ENCODE measurements at places on chromosomes 1 and 21.

DNA sequence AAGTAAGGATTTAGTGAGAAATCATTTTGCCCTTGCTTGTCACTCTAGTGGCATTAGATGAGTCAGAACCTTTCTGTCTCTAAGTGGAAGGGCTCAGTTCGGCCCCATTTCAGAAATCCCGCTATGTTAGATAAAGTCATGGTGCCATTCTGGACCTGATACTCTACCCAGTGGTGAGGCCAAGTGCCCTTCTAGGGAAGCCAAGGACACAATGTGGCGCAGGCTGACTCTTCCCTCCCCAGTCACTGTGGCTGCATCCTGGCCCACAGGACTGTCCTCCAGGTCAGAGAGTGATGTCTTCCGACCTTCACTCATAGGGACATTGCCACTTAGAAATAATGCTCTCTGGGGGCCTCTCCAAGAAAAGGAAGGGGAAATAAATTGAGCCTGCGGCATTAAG, 48.3 kb upstream of the MTR start:
- DNase-seq: no peak

DNA sequence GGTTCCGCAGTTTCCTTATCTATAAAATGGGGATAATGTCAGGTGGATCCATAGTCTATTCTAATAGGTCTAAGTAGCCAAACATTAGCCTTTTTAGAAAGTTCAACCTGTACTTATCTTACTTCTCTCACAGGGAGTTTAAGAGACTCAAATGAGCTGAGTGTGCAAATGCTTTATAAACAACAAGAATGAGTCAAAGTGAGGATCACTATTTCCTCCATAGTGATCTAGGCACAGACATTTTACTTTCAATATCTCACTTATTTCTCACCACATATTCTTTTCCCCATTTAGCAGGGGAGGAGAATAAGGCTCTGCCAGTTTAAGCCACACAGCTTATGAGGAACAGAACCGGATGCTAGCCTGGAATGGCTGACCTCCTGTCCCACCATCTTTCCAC, 92.1 kb upstream of the LMO4 start:
- no peak for DNase-seq

- peak; percentile 54 for DNase-seq
Measured at GRCh38 chr1:117061986-117062415, 1.9 kb downstream of the TTF2 start.

DNA sequence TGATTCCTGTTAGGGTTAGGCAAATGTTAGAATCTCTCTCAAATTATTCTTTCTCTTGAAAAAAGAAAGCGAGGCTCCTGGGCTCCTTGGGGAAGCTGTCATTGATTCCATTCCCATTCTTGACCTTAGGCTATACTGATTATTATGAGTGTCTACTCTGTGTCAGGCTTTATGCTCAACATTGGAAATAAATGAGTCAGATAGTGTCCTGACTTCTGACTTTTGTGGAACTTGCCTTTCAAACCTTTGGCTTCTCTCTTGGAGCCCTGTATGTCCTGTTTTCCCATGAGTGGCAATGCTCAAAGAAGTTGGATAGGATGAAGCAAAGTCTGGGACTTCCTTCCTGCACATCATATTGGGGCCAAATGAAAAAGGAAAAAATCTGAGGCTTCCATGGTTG, 11.6 kb downstream of the AGO1 start:
- DNase-seq: no peak

DNA sequence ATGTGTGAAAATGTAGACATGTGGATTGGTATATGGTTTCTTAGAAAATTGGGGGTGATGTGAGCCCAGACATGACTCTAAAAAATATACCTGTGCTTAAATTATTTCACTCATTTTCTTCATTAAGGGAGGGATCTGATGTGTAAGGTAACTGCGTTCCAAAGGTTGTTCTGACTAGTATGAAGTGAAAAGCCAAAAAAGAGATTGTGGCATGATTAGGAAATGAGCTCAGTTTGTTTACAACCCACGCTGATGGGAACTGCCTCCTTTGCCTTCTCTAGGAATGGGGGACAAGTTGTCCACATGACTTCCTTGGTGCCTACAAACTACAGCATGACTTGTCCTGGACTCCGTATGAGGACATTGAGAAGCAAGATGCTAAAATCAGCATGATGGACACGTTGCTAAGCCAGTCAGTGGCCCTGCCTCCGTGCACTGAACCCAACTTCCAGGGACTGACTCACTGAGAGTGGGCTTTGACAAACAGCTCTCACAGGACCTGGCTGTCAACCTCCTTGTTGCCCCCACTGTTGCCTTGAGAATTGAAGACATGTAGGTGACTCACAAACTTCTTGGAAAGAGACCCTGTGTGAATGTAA, 8.0 kb downstream of the C1orf50 start:
- DNase-seq: no peak

GRCh38 chr1:27341525-27342252, at the start of gene SYTL1:
Gene SYTL1, plus strand, starts transcription at chr1:27342022. Its CDS starts 3,313 bp downstream, at chr1:27345335.
- peak; percentile 58 for DNase-seq

- DNase-seq: no peak
Measured at GRCh38 chr1:154951901-154952657, 3.8 kb downstream of the PBXIP1 start.

DNA sequence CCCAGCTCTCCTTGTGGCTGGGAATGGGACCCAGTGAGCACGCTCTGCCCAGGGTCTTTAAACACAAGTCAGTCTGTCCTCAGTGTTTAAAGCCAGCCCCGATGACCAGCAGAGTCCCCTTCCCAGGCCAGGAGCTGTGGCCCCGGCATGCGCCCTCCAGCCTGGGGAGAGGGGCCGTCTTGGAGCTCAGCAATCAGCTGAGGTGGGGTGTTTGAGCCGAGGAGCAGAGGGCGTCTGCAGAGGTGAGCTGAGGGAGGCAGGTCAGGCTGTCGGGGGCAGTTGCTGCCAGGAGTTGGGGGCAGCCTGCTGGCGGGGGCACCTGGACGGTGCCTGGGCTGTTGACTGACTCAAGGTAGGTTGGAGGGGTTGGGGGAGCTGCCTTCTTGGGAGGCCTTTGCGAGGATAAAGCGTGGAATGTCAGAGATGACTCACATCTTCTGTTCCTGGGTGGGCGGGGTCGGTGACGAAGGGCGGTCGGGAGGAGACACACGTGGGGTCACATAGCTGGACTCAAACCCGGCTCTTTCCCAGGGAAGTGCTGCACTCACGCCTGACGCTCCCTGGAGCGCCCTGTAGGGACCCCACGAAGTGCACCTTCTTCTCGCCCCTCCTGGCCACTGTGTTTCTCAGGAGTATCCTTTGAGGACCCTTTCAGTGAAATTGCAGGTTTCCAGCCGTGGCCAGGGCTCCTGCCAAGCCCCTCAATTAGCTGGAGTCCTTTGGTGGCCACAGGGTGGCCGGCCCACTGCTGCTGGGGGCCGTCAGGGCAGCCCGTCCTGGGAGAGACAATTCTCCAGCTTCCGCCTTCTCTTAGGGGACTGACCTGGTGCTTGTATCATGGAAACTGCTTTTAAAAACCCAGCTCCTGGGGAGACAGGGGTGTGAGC, 86.2 kb downstream of the SIK1 start:
- peak; percentile 67 for DNase-seq

DNA sequence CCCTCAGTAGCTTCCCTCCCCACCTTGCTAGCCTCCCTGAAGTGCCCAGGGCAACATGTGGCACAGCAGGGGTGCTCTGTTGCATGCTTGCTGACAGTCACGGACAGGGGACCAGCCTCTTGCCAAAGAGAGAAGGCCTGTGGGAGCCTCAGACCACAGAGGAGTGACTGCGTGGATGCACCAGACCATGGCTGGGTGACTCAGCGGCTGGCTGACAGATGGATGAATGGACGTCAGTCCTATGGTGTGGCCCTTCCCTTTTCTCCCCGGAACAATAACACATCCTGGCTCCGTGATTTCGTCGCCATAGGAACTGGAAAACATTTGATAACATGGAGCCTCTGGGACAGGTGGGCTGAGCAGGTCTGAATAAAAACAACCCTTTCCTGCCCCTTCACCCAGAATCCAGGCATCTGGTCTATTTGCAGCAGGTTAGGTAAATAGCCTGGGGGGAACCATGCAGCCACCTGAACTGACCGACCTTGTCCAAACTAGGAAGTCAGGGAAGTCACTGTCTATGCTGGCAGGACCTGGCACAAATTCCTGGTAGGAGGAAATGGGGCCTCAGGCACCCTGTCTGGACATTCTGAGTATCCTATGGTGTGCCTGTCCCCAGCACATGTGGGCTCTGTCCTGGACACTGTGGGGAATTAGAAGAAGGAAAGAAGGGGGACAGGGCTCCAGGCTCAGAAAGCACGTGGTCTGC, 53.3 kb downstream of the NENF start:
- DNase-seq: peak; percentile 99

GRCh38 chr1:186476264-186477040, 15.5 kb upstream of the PDC start:
- DNase-seq: no peak

DNA sequence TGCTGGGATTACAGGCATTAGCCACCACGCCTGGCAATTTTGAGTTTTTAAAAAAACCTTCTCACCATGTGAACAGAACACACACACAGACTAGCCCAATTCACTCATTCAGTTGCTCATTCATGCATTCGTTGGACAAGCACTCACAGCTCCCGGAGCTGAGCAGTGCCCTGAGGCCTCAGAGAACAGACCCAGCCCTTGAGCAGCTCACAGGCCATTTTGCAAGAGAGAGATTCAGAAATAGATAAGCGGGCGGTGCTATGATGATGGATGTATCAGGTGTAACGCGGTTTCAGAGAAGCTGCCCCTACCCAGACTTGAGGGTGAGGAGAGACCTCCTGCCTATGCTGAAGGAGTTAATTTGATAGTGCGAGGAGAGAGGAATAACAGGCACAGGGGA, 18.6 kb downstream of the PTAFR start:
- DNase-seq: no peak

DNA sequence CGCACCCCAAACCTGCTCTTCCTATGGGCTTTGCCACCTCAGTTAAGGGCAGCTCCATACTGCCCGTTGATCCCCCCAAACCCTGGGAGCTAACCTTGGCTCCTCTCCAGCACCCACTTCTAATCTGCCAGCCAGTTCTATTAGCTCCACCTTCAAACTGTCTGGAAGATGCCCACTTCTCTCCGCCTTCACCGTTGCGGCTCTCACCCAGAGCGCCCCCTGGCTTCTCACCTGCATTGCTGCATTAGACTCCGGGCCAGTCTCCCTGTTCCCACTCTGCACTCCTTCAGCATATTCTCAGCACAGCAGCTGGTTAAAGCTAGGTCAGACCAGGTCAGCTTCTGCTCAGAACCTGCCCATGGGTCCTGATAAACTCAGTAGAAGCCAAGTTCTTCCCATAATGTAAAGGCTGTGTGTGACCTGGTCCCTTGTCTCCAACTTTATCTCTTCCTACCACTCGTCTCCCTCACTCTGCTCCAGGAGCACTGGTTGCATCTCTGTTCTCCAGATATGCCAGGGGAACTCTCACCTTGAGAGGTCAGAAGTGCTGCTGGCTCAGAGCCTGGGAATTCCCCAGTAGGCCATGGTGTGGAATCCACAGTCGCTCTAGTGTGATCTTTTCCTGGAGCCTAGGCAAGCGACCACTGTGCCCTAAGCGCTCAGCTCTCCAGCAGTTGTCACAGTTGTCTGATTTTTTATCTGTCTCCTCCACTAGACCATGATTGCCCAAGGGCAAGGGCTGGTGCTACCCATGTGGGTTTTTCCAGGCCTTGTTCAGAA, 150.3 kb downstream of the HMGB4 start:
- no peak for DNase-seq

DNA sequence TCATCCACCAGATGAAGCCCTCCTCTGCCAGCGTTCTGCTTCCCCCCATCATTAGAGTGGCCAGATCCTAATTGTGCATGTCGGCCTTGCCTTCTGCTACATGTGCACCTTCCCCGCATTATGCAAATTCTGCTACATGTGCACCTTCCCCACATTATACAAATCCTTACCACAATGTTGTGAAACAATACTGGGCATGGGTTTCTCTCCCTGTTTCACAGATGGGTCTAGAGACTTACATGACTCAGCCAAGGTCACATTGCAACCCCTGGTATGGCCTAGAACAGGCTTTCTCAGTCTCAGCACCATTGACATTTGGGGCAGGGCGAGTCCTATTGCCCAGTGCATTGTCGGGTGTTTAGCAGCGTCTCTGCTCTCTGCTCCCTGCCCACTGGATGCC, 1.0 kb upstream of the CELA2A start:
- no peak for DNase-seq

- DNase-seq: no peak
Measured at GRCh38 chr21:26167593-26167992, 3.0 kb downstream of the APP start.

DNA sequence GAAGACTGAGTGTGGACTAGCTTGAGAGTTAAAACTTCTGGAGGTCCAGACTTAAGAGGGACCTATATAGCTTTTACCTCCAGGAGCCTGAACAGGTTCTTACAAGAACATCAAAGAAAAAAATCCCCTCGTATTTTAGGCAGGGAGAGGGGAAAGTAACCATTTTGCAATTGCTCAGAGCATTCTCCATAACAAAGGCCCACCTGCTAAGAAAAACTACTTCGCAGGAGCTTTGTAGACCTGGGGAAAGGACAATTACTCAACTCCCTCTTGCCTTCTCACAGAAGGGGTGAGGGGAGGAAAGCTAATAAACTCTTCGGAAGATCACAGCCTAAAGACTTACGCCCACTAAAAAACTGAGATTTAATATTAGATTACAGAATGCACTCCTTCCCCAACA, 86.3 kb downstream of the RERE start:
- DNase-seq: no peak

- DNase-seq: no peak
Measured at GRCh38 chr21:45361033-45361997, 43.6 kb upstream of the COL18A1 start.

DNA sequence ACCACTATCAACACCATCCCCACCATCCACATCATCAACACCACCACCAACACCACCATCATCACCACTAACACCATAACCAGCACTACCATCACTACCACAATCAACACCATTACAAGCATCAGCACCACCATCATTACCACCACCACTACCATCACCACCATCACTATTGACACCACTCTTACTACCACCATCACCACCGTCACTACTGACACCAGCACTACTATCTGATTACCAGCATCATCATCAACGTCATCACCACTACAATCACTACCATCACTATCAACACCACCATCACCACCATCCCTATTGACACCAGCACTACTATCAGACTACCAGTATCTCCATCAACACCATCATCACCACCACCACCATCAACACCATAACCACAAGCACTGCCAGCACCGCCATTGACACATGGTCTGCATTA, 106.1 kb upstream of the RUNX3 start:
- no peak for DNase-seq

DNA sequence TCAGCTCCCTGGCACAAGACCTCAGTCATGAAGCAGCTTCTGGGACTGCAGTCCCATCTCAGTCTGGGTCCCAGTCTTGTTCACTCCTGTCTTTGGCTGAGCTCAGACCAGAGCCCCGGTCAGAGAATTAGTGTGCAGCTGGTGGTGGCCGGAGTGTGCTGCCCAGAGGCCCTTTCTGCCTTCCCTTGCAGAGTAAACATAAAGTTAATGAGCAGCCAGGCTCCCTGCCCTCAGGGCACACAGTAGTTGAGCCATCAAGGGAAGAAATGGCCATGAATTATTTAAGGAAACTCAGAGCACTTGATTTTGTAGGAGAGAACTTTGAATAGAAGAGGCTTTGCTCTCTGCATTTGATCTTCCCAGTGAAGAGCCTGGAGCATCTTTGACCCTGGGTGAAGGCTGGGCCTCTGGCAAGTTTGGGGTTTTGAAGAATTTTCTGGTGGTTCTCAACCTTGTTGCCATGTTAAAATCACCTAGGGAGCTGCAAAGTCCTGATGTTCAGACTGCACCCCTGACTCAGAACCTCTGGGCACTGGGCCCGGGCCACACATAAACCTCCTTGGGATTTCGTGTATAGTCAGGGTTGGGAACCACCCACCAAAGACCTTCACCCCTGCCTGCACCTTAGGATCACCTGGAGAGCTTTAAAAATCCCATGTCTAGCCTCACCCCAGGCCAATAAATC, 26.4 kb upstream of the SELENON start:
- peak; percentile 57 for DNase-seq

- no peak for DNase-seq
Measured at GRCh38 chr1:19191811-19192210, 18.3 kb downstream of the UBR4 start.
